ENCODE measurements at places on chromosomes 2 and 18.

DNA sequence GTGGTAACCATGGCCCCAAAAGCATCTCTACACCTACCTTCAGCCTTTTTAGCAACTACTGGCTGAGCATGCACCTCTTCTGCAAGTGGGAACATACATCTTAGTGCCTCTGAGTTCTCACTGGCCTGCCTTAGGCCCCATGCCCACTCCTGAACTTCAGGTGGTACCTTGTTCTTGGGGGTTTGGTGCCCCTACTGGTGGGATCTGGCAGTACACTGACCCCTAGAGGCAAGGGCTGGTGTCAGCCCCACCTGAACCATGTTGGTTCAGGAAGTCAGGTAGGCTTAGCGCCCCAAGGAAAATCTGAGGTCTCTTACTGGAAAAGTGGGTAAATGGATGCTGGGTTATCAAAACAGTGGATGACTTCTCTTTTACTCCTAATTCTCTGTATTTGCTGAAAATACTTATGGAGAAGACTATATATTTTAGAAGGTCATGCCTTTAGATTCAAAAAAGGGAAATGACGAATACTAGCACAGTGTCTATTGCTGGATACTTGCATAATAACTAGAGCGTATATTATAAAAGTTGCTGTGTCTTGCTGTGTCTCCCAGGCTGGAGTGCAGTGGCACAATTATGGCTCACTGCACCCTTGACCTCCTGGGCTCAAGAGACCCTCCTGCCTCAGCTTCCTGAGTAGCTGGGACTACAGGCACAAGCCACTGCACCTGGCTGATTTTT, 84.6 kb downstream of the RAB31 start:
- no peak for DNase-seq

GRCh38 chr2:157876786-157877138, 632 bp upstream of the ACVR1 start:
- no peak for DNase-seq

DNA sequence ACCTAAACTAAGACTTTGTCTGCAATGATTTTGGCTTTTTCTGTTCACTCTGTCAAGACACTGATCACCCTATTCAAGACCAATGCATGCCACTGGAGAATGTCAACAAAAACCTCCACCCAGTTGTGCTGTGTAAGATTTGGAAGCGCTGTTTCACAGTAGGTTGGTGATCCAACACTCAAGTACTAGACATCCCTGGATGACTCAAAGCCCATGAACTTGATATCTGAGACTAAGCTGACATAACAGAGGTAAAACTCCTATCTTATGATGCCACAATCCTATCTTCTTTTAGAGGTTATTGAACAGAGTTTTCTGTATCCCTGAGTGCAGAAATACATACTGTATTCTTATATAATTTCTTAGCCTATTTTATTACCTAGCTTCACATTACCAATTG, 251.3 kb upstream of the ETAA1 start:
- DNase-seq: no peak

GRCh38 chr18:48815179-48815515, 135.6 kb downstream of the SMAD7 start:
- no peak for DNase-seq

DNA sequence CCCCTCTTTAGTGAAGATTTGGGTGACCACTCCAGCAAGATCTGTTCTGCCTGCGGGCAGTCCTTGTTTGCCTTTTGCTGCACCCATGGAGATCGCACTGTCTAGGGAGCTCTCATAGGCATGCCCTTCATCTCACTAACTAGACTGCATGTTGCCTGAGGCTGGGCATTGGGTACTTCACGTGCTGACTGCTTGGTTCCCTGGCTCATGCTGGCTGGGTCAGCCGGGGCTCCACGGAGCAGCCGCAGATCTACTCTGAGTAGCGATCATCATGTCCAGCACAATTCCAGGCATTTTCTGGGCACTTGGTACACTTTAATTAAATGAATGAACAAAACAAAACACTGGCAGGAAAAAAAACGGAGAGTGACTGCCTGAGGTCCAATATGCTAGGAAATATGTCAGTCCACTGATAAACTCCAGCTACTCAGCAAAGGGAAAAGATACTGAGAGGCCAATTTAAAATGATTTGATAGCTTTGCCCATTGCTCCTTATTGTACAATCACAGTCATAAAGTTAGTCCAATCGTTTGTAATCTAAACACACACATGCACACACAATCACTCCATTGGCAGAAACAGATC, 220.3 kb downstream of the C1D start:
- DNase-seq: no peak

DNA sequence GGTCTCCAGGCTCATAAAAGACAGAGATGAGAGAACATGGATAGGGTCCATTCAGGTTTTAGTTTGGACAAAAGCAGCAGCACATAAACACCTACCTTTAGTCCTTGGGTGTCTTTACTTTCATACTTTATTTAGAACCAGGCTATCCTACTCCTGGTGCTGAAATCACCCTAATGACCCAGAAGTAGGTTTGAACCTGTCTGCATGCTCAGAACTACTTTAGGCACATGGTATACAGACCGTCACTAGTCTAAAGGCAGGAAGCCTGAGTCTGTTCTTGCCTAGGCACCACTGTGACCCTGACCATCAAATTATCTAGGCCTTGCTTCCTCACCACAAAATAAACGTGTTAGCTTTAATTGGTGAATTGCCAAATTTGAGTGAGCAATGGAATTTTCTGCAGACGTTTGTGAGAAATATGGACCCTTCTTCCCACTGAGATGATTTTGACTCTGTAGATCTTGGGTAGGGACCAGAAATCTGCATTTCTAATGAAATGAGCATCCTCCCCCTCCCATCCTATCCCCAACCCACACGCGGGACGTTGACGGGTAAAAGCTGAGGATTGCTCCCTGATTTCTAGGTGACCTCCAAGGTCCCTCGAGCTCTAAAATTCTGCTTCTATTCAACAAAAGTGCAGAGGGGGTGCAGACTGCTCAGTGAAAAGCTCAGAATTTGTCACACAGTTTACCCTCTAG, 75.1 kb downstream of the PLEKHM3 start:
- DNase-seq: no peak

GRCh38 chr2:190497428-190497827, 37.1 kb downstream of the NEMP2 start:
- DNase-seq: no peak

DNA sequence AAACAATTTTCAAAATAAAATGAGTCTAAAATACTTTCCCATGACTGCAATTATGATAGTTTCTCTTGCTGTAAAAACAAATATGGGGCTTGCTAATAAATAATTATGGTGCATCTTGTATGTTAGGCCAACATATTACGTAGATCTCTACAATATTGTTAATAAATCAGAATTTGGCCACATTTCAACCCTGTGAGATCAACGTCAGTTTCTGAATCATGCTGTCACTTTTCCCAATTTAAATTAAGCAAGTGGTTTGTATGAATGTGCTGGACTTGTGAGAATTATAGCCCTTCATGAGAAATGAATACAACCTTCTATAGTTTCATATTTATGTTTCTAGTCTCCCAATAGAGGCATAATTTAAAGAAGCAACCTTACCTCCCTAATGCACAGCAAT, 808.9 kb downstream of the SUCLG1 start:
- no peak for DNase-seq

- no peak for DNase-seq
Observed at GRCh38 chr2:113741091-113741490, 15.4 kb downstream of the SLC35F5 start.

DNA sequence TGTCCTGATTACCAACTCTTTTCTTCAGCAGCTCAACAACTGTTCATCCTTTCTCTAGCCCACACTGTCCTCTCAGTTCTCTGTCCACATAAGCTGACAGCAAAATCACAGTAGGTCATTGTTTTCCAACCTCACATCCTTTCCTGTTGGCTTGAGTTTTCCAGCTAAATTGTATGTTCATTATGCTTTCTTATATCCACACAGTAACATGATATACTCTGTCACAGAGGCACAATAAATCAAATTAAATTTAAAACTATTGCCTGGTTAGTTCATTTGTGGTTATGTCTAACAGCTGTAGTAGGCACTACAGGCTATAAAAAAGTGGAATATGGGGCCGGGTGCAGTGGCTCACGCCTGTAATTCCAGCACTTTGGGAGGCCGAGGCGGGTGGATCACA, 179.9 kb downstream of the ETAA1 start:
- no peak for DNase-seq

GRCh38 chr2:138703242-138703641, 76.9 kb downstream of the NXPH2 start:
- DNase-seq: no peak

DNA sequence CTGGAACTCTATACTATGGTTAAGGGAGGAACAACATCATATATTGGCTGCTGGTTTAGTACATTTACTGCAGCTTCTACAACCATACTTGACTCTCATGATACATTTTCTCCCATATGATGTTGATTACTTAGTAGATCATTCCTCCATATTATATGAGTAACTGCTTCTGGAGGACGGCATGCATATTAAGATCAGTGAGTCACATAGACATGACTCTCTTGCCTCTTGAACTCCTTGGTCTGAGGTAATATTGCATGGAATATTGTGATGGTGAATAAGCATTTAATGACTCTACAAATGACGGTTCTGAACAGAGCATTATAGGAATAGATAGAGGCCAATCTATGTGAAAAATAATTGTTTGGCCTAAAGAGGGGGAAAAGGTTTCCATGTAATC, 418.8 kb upstream of the SPHKAP start:
- DNase-seq: no peak

- no peak for DNase-seq
Observed at GRCh38 chr2:127650785-127651380, 4.9 kb downstream of the GPR17 start.

- DNase-seq: no peak
Observed at GRCh38 chr2:139427164-139427563, 647.0 kb upstream of the NXPH2 start.

DNA sequence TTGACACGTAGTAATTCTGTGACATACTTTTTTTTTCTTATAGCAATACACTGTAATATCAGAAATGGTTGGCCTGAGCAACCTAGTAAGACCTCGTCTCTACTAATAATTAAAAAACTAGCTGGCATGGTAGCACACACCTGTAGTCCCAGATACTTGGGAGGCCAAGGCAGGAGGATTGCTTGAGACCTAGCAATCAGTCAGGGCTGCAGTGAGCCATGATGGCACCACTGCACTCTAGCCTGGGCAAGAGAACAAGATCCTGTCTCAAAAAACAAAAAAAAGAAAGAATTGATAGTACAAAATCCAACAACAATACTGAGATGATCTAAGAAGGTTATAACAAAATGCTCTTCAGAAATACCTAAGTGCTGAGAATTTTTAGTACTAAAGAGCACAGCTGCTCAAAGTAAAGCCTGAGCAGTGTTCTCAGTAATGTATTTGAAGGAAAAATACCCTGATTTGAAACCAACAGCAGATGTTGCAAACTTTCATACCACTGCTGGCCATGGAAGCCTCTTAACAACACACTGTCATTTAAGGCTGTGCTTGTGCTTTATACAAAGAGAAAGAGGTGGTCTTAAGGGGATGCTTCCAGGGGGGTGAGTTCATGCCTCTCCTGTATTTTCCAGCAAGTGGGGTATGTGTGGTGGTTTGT, 132.6 kb upstream of the CDCA7 start:
- DNase-seq: no peak

DNA sequence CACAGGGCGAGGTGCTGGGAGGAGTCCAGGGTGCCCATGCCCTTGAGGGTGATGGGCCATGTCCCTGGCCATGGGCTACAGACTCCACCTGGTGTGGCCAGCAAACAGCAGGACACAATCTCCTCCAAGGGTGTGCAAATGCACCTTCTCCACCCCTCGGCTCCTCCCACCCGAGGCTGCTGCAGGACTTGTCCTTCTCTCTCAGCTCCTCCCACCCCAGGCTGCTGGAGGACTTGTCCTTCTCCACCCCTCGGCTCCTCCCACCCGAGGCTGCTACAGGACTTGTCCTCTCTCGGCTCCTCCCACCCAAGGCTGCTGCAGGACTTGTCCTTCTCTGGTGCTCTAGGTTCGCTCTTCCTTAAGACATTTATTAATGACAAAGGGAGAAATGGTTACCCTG, 57.3 kb upstream of the SNTG2 start:
- no peak for DNase-seq

- no peak for DNase-seq
Observed at GRCh38 chr2:66576311-66576560, 141.3 kb downstream of the MEIS1 start.

DNA sequence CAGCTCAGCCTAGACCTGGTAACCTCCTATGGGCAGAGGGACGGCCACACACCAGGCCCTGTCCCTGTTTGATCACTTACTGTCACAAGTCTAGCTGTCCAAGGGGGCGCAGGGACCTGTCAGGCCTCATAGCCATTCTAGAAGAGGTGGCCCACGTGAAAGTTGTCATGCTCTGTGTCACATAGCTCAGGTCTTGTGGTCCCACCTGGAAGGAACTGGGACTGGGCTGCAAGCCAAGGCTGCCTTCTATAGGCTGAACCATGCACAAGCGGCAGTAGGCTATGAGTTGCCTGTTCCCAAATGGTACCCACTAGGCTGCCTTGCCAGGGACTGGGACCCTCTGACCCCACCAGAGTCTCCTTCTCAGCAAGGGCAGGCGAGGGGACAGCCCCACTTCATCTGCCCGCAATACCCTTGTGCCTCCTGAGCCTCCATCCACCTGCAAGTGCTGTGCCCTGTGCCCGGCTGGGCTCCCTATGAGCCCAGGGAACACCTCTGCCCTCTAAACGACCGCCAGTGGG, 177.5 kb downstream of the ANAPC1 start:
- no peak for DNase-seq

DNA sequence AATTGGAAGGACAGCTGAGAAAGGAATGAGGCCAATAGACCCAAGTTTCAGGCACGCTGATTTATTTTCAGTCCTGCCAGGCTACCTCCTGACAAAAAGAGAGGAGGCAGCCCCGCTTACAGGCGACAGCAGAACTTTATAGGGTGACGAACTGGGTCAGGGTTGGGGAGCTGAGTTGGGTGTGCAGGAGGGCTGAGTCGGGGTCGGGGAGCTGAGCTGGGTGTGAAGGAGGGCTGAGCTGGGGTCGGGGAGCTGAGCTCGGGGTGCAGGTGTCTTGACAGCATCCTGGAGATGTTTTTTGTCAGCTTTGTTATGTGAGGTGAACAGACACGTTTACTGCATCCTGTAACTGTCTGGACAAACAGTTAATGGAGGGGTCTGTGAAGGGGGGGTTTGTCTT, 342.2 kb downstream of the ADCYAP1 start:
- DNase-seq: no peak

GRCh38 chr2:175976391-175977157, 25.5 kb downstream of the LNPK start:
- DNase-seq: no peak

- DNase-seq: no peak
Observed at GRCh38 chr2:46411985-46412384, 67.4 kb upstream of the TMEM247 start.

DNA sequence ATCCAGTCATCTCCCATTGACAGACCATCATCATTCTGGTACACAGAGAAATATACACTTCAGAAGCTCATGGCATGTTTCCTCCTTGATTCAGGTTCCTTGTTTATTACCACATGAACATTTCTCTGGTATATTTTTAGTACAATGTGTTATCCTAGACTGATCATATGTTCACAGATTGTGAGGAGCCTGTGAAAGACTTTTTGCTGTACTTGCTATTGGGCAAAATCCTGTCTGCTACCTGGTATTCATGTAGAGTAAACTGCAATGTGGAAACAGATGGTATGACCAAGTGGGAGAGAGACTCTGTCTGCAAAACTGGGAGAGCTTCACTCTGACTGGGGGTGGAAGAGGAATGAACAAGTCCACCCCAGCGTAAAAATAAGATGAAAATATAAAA, 657.2 kb downstream of the IRS1 start:
- DNase-seq: no peak

Data from T1000 (cell line).